ENCODE measurements at places on chromosomes 16 and 17. TPM values are rescaled to one million over a fixed set of nuclear protein-coding genes. Genes with fewer than 3 reads are reported as not detected.
A peak's percentile ranks its signal among the peaks of the same experiment; 100 is the strongest.

- no peak overlapping the region for H3K27ac ChIP-seq
- H3K4me3 ChIP-seq, result no peak overlapping the region
- H3K4me1 ChIP-seq, result no peaks in the 10 kb centered on the region
- H3K27me3 ChIP-seq, result no peaks in the 10 kb centered on the region
- DNase-seq, result no peak
Measured at GRCh38 chr17:62825182-62825581, 17.1 kb upstream of the MARCHF10 start.

GRCh38 chr17:19558946-19559345 lies 25.3 kb downstream of the SLC47A1 start:
- no peaks in the 10 kb centered on the region for H3K27me3 ChIP-seq
- no peak overlapping the region for H3K27ac ChIP-seq
- no peak overlapping the region for H3K4me3 ChIP-seq
- DNase-seq, result no peak
- H3K4me1 ChIP-seq, result no peaks in the 10 kb centered on the region

DNA sequence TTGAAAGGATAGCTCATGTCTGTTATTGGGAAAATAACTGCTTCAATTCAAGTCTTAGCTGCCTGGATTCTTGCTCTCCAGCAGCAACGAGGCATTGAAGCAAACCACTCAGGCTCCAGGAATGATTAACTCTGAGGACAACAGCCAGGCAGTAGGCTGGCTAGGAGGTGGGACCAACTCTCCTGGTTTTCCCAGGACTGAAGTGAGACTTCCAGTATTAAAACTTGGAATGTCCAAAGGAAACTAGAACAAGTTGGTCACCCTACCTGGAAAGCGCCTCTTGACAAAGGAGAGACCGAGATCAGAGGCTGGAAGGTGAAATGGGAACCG lies 100.7 kb downstream of the SALL1 start:
- no peak overlapping the region for H3K4me3 ChIP-seq
- no peaks in the 10 kb centered on the region for H3K36me3 ChIP-seq
- no peaks in the 10 kb centered on the region for H3K27me3 ChIP-seq
- H3K4me1 ChIP-seq, result no peaks in the 10 kb centered on the region
- H3K27ac ChIP-seq, result no peak overlapping the region

C17orf107 gene
- total RNA-seq, result 2.1 TPM

DNA sequence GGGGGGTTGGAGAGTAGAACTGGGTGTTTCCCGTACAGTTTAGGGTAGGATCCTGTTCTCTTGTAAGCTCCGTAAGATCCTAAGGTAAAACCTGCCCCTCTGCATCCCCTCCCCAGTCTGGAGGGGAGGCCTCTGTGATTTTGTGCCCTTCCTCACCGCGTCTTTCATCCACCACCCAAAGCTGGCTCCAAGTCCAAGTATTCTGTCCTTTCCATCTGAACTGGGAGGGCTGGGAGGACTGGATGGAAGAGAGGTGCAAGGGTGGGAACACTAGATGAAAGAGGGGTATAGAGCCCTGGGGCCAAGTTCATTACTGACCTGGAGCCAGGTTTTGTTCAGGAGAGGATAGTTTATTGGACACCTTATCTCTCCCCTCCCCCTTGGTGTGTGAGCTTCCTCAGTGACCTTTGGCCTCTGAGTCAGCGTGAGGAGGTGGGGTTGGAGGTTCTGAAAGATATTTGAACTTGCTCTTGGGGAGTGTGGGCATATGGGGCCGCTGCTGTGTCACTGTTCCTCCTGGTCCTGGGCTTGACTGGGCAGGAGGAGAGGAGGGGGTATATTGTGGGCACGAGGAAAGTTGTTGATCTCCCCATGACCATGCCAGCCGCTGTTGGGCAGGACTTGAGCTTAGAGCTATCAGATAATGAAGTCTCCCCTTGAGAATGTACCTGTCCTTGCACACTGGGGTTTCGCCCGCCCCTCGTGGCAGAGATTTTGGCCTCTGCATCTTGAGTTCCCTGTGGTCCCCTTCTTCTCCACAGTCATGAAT lies 1.6 kb downstream of the LASP1 start:
- H3K36me3 ChIP-seq, result no peaks in the 10 kb centered on the region
- H3K27ac ChIP-seq, result peak overlapping the region; percentile 89

HOXB9 gene
- total RNA-seq, result 21.5 TPM

CCL4 gene
- total RNA-seq, result 1.1 TPM

HS3ST3B1 gene
- total RNA-seq, result 5.4 TPM

DNA sequence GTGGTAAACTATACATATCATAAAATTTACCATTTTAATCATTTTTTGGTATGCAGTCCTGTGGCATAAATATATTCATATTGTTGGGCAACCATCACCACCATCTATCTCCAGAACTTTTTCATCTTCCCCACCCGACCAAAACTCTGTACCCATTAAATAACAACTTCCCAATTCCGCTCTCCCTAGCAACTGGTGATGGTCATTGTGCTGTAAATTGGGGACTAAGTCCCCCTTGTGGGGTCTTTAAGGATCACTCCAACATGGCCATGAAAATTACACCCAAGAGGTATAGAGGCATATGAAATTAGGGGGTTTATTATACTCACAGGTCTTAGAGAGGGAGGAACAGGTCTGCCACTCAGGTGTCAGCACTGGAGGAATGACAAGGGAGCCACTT lies 57.4 kb upstream of the NKD1 start:
- no peak overlapping the region for H3K4me3 ChIP-seq
- H3K27ac ChIP-seq, result no peak overlapping the region
- no peaks in the 10 kb centered on the region for H3K36me3 ChIP-seq
- no peaks in the 10 kb centered on the region for H3K4me1 ChIP-seq
- no peak for DNase-seq

GRCh38 chr16:68367030-68367429 lies 56.2 kb downstream of the PRMT7 start:
- no peaks in the 10 kb centered on the region for H3K36me3 ChIP-seq
- no peak overlapping the region for H3K4me3 ChIP-seq
- peak; percentile 77 for DNase-seq
- H3K27me3 ChIP-seq, result no peaks in the 10 kb centered on the region
- no peak overlapping the region for H3K27ac ChIP-seq
- peaks cover 5% of the 10 kb centered on the region for H3K4me1 ChIP-seq

- H3K27ac ChIP-seq, result no peak overlapping the region
- no peak overlapping the region for H3K4me3 ChIP-seq
- H3K27me3 ChIP-seq, result no peaks in the 10 kb centered on the region
- no peaks in the 10 kb centered on the region for H3K36me3 ChIP-seq
Measured at GRCh38 chr17:22411185-22411784, 719.0 kb downstream of the KCNJ18 start.

GRCh38 chr17:71516149-71516548 lies 604.7 kb upstream of the SOX9 start:
- H3K27ac ChIP-seq, result no peak overlapping the region
- no peaks in the 10 kb centered on the region for H3K27me3 ChIP-seq
- H3K4me3 ChIP-seq, result no peak overlapping the region
- H3K4me1 ChIP-seq, result no peaks in the 10 kb centered on the region
- H3K36me3 ChIP-seq, result no peaks in the 10 kb centered on the region
- no peak for DNase-seq

DNA sequence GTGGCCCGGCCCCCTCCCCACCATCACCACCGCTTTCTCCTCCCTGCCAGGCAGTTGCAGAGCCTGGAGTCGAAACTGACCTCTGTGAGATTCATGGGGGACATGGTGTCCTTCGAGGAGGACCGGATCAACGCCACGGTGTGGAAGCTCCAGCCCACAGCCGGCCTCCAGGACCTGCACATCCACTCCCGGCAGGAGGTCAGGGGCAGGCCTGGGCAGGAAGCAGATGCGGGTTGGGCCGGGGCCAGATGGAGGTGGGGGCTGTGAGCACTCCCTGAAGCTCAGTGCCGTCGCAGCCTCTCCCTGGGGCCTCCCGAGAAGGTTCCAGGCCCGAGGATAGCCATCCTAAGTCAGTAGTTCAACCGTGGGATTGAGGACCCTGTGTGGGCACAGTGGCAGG lies 14.2 kb upstream of the ADGRG3 start:
- no peaks in the 10 kb centered on the region for H3K27me3 ChIP-seq
- peaks cover 9% of the 10 kb centered on the region for H3K36me3 ChIP-seq
- DNase-seq, result no peak

- peaks cover 35% of the 10 kb centered on the region for H3K4me1 ChIP-seq
- H3K27ac ChIP-seq, result peak overlapping the region; percentile 80
- no peaks in the 10 kb centered on the region for H3K36me3 ChIP-seq
- H3K4me3 ChIP-seq, result no peak overlapping the region
Measured at GRCh38 chr16:1532081-1532760, 1.2 kb upstream of the TMEM204 start.

KARS1 gene
- 87.5 TPM for total RNA-seq

TEN1 gene
- total RNA-seq, result 95.1 TPM

DNA sequence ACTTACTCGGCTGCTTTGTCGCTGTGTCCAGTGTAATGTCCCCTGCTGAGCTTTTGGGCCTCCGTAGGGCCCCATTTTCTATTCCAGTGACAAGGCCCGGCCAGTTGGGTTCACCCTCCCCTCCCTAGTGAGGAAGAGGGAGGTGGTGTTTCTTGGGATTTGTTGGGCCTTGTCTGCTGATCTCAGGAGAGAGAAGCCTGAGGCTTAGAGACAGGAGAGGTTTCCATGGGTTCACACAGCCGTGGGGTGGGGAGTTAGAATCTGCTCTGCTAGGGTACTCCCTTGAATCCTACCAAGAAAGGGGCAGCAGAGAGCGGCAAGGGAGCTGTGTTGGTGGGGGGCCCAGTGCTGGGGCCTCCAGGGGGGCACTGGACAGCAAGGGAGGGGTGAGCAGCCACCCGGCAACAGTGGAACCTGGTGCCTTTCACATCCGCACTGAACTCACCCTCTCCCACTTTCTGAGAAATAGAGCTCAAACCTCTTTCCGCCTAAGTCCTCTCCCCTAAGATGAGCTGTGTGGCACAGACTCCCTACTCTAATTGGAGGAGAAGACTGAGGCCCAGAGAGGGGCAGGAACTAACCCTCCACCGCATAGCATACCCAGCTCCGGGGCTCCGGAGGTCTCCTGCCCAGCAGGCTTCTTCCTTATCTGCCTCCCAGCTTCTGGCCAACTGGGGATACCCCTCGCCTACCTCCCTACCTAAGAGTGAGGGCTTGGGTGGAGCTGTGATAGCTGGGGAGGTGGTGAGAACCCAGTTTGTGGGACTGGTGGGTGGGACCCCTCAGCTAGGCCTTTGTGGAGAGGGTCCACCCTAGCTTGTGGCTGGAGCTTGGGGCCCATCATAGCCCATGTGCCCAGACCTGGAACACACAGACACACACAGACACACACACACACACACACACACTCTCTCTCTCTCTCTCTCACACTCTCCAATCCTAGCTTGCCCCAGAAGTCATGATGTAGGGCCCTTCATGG lies 6.8 kb downstream of the TBKBP1 start:
- H3K36me3 ChIP-seq, result no peaks in the 10 kb centered on the region
- no peak overlapping the region for H3K4me3 ChIP-seq
- DNase-seq, result peak; percentile 41
- peak overlapping the region; percentile 7 for H3K27ac ChIP-seq
- peaks cover 10% of the 10 kb centered on the region for H3K4me1 ChIP-seq
- no peaks in the 10 kb centered on the region for H3K27me3 ChIP-seq

LIMD2 gene
- total RNA-seq, result 79.2 TPM

DNA sequence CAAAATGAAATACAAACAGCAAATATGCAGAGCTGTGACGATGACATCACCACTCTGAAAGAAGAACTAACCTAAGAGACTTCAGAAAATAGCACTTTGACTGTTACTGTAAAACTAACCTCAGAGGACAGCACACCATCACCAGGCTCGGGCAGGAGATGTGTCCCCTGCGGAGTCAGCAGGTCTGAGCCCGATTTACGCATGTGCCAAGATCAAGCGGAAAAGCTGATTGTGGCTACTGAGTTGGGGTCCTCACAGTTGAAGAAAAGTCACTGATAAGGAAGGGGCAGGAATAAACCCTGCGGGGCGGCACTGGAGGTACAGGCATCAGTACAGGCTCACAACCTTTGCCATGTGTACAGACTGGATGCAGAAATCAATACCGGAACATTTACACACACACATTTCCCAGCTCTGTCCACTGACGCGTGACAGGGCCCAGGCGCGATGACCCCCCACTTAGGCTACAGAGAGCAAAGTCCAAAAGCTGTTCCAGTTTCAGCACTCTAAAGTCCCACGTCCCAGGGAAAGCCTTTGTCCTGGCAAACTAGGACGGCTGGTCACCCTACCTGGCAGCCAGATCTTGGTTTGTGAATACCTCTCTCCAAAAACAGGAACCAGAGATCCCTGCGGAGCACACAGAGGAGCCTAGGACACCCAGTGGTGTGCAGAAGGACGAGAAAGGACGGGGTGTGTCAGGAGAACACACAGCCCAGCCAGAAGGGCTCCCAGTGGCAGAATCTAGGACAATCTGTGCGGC lies 21.5 kb downstream of the TRAP1 start:
- no peak for DNase-seq
- no peak overlapping the region for H3K4me3 ChIP-seq
- H3K27ac ChIP-seq, result no peak overlapping the region
- H3K36me3 ChIP-seq, result no peaks in the 10 kb centered on the region
- H3K4me1 ChIP-seq, result no peaks in the 10 kb centered on the region

DNA sequence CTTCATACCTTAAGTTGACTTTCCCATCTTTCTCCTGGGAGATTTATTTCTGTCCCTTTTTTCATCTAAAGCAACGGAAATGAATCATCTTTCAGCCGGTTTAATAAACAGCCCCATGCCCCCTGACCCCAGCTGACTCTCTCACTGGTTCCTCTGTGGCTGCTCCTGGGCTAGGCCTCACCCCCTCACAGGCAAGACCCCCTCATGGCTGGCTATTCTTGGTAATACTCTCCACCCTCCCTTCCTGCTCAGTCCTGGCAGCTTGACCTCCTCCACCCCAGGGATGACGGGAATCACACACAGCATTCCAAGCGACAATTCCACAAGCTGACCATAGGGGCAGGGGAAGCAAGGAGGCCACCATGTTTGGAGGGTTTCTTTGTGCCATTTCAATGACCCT lies 1.5 kb upstream of the ADAP2 start:
- H3K4me1 ChIP-seq, result peaks cover 11% of the 10 kb centered on the region
- H3K36me3 ChIP-seq, result no peaks in the 10 kb centered on the region
- DNase-seq, result no peak
- H3K27me3 ChIP-seq, result no peaks in the 10 kb centered on the region
- no peak overlapping the region for H3K4me3 ChIP-seq

GRCh38 chr17:18959845-18960240 lies 7.9 kb downstream of the SLC5A10 start:
- H3K27ac ChIP-seq, result no peak overlapping the region
- no peaks in the 10 kb centered on the region for H3K27me3 ChIP-seq
- H3K36me3 ChIP-seq, result no peaks in the 10 kb centered on the region
- H3K4me3 ChIP-seq, result no peak overlapping the region
- no peaks in the 10 kb centered on the region for H3K4me1 ChIP-seq

DNA sequence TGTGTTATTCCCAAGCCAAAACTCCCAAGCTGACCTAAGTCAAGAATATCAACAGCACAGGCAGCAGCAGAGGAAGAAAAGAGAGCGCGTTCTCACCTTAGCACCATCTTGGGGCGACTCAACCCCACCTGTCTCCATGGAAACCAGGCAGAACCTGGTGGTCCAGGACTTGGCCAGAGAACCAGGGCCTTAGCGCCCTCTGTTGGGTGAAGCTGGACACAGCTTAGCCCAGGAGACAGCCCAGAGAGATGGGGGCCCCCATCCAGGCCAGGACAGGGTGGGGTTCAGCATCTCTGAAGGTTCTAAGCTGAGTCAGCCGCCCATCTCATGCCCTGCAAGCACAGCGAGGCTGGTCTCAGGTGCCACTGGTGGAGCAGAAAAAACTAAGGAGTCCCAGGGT lies 60.1 kb upstream of the TMEM132E start:
- H3K4me3 ChIP-seq, result no peak overlapping the region
- DNase-seq, result no peak
- H3K36me3 ChIP-seq, result no peaks in the 10 kb centered on the region

GRCh38 chr16:50234771-50235556 lies 31.4 kb upstream of the ADCY7 start:
- DNase-seq, result no peak
- no peaks in the 10 kb centered on the region for H3K4me1 ChIP-seq
- no peaks in the 10 kb centered on the region for H3K27me3 ChIP-seq
- no peak overlapping the region for H3K27ac ChIP-seq

- H3K36me3 ChIP-seq, result no peaks in the 10 kb centered on the region
- no peak overlapping the region for H3K4me3 ChIP-seq
- H3K4me1 ChIP-seq, result no peaks in the 10 kb centered on the region
Measured at GRCh38 chr17:42475121-42475520, 16.4 kb downstream of the ATP6V0A1 start.

Measured in Peyer's patch (tissue), 4 donors.